ENCODE measurements at places on chromosomes 2 and 18. TPM values are rescaled to one million over a fixed set of nuclear protein-coding genes. Genes with fewer than 3 reads are reported as not detected.

GRCh38 chr18:46953195-46953594 lies 35.8 kb downstream of the KATNAL2 start:
- DNase-seq, result no peak
- no peaks in the 10 kb centered on the region for H3K36me3 ChIP-seq
- H3K4me1 ChIP-seq, result no peaks in the 10 kb centered on the region
- no peak overlapping the region for H3K4me3 ChIP-seq
- H3K27ac ChIP-seq, result no peak overlapping the region

- H3K27ac ChIP-seq, result no peak overlapping the region
- DNase-seq, result no peak
- H3K4me3 ChIP-seq, result no peak overlapping the region
- no peaks in the 10 kb centered on the region for H3K27me3 ChIP-seq
- no peaks in the 10 kb centered on the region for H3K4me1 ChIP-seq
These were observed 176.2 kb upstream of the HDAC4 start for GRCh38 chr2:239576784-239577685.

DNA sequence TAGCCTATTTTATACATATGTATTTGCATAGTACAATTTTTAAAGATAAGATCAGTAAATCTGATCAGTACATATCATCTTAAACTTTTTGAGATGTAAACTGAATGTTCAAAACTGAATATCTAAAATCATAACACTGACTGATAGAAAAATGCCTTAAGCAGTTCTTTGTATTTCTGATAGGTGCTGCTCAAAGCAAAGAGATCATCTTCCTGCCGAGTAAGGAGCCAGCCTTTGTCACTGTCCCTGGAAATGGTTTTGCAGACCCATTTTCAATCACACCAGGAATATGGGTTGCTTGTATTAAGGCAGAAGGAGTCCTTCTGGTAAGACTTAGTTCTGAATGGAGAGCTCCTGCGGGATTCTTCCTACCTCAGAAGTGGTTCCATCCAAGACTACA lies 135.0 kb downstream of the LAMA3 start:
- H3K27me3 ChIP-seq, result no peaks in the 10 kb centered on the region
- H3K4me3 ChIP-seq, result no peak overlapping the region
- no peaks in the 10 kb centered on the region for H3K4me1 ChIP-seq
- H3K27ac ChIP-seq, result no peak overlapping the region

DNA sequence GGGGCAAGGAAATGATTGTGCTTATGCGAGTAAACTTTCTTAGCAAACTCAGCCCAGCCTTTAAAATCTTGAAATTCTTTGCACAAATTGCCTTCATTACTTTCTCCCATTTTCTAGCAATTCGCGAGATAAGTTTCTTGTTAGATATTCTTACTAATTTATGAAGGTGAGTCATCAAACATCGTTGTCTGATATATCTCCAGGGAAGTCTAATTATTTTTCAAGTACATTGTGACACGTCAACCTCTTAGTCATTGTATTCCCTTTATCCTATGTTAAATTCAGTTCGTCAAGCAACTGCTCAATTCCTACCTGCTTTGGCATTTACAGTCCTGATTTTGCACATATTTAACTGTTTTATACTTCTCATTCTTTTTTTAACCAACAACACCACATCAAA lies 854.5 kb upstream of the CRIM1 start:
- H3K27ac ChIP-seq, result no peak overlapping the region
- H3K4me3 ChIP-seq, result no peak overlapping the region

DNA sequence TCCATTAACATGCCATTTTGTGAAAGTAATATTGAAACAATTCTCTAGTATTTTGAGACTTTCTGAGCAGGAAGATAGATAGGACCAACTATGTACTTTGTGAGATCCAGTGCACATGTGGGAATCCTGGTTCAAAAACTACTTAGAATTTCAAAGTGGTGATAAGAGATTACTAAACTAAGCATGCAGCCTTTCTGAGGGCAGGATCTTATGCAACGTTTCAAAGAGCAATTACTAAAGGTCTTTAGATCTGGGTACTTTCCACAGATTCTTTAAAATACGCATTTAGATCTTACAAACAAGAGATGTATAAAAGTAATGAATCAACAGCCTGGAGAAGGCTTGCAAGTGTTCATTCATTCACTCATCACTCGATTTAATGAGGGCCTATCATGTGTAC lies 124.4 kb upstream of the TRIB2 start:
- H3K4me1 ChIP-seq, result no peaks in the 10 kb centered on the region
- no peak overlapping the region for H3K4me3 ChIP-seq
- DNase-seq, result no peak
- H3K27me3 ChIP-seq, result no peaks in the 10 kb centered on the region

GRCh38 chr2:239956818-239957261 lies 68.3 kb downstream of the NDUFA10 start:
- no peaks in the 10 kb centered on the region for H3K4me1 ChIP-seq
- DNase-seq, result no peak
- H3K27me3 ChIP-seq, result no peaks in the 10 kb centered on the region
- no peak overlapping the region for H3K27ac ChIP-seq

DNA sequence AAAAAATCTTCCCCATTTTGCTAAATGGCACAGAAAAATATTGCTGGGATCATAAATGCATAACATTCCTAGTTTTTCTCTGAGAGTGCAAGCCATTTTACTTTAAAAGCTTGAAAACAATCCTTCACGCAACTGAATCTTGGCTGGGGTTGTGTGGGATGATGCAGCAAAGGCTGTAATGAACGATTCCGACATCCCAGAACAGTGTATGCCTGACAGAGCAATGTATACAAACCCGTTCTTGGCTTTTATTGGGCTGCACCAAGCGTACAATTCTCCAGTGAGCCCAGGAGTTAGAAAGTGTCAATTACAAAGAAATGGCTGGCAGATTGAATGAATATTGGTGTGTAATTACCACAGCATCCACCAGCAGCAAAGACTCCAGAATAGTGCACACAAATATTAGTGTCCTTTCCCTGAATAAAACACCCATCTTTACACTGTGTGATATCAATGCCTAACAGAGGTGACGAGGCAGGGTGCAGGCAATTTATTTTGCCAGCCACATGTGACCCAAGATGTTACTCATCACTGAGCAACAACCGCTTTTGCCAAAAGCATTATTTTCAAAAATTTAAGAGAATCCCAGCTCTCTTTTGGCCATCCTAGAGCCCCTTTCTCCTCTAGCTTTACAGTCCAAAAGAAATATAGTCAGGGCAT lies 578.6 kb upstream of the CHAC2 start:
- H3K36me3 ChIP-seq, result no peaks in the 10 kb centered on the region
- H3K27me3 ChIP-seq, result no peaks in the 10 kb centered on the region
- no peak for DNase-seq

- H3K27ac ChIP-seq, result no peak overlapping the region
- DNase-seq, result no peak
- no peaks in the 10 kb centered on the region for H3K36me3 ChIP-seq
- H3K4me3 ChIP-seq, result no peak overlapping the region
These were observed 270.0 kb downstream of the CYP26B1 start for GRCh38 chr2:71877636-71878035.

DNA sequence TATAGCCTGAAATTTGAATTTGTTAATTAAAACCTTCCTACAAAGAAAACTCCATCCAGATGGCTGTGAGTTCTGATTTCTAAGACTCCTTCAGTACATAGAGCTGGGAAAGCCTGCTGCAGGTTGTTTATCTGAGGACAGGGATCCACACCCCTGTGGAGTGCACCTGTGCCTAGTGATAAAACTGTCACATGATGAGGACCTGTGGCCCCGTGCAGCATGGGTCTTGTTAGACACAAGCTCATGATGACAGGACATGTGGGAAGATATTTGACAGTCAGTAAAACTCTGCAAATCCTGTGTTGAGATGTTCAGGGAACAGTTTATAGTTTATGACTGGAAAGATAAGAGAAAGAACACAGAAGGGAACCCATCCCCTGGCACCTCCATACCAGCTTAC lies 133.2 kb upstream of the TMEM18 start:
- H3K4me1 ChIP-seq, result no peaks in the 10 kb centered on the region
- no peak for DNase-seq
- H3K27ac ChIP-seq, result no peak overlapping the region
- H3K27me3 ChIP-seq, result no peaks in the 10 kb centered on the region
- H3K4me3 ChIP-seq, result no peak overlapping the region
- H3K36me3 ChIP-seq, result no peaks in the 10 kb centered on the region

DNA sequence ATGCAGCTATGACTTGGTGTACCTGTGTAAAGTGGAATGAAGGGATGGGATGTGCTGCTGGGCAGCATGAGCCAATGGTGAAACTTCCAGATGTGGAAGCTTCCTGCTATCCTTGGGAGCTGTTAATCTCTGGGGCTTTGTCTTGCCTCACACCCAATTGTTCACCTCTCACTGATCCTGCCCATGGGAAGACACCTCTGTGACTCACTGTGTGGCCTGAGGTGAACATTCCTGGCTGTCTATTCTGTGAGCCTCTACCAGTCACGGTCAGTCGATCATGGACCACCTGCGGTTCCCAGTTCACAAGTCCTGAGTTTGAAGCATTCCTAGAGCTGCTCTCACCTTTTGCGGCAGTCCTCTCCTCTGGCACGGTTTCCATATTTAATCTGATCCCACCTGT lies 12.1 kb downstream of the NEURL3 start:
- DNase-seq, result no peak
- no peak overlapping the region for H3K27ac ChIP-seq

GRCh38 chr2:240623531-240624010 lies 1.7 kb upstream of the GPR35 start:
- no peaks in the 10 kb centered on the region for H3K36me3 ChIP-seq
- H3K27me3 ChIP-seq, result no peaks in the 10 kb centered on the region
- H3K27ac ChIP-seq, result no peak overlapping the region
- H3K4me3 ChIP-seq, result no peak overlapping the region
- DNase-seq, result no peak
- H3K4me1 ChIP-seq, result peaks cover 2% of the 10 kb centered on the region

DNA sequence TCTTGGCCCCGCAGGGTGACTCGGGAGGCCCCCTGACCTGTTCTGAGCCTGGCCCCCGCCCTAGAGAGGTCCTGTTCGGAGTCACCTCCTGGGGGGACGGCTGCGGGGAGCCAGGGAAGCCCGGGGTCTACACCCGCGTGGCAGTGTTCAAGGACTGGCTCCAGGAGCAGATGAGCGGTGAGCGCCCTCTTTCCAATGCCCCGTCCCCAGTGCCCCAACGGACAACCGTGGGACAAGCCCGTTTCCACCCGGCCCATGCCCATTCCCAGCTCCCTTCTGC lies 2.6 kb upstream of the CHRND start:
- H3K27me3 ChIP-seq, result peaks cover 10% of the 10 kb centered on the region
- peaks cover 11% of the 10 kb centered on the region for H3K4me1 ChIP-seq
- DNase-seq, result no peak
- H3K36me3 ChIP-seq, result no peaks in the 10 kb centered on the region
- H3K27ac ChIP-seq, result no peak overlapping the region

DNA sequence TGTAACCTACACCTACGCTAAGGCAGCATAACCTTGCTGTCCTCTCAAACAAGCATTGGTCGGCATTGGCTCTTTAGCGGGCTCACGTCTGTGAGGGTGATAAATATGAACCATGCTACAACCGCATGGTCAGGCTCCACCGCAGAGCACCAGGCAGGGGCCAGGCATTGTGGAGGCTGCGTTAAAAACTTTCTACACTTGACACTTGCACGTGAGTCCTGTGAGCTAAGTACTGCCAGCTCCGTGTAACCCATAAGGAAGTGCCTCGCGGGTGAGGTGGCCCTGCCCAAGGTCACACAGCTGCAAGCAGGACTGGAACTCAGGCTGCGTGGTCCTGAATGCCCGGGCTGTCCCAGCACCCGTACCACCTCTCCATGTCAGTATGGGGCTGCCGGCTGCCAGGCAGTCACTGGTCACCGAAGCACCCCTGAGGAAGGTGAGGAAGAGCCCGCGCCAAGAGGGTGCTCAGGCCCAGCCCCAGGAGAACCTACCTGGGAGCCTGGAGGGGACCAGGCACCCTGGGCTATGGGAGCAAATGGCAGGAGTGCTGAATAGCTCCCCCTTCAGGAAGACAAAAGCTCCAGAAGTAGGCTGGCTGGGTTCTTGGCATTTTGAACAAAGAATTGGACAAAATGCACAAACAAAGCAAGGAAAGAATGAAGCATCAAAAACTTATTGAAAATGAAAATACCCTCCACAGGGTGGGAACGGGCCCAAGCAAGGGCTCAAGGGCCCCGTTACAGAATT lies 271.1 kb upstream of the RAB6C start:
- no peaks in the 10 kb centered on the region for H3K27me3 ChIP-seq
- H3K27ac ChIP-seq, result no peak overlapping the region
- H3K36me3 ChIP-seq, result no peaks in the 10 kb centered on the region
- DNase-seq, result no peak

DNA sequence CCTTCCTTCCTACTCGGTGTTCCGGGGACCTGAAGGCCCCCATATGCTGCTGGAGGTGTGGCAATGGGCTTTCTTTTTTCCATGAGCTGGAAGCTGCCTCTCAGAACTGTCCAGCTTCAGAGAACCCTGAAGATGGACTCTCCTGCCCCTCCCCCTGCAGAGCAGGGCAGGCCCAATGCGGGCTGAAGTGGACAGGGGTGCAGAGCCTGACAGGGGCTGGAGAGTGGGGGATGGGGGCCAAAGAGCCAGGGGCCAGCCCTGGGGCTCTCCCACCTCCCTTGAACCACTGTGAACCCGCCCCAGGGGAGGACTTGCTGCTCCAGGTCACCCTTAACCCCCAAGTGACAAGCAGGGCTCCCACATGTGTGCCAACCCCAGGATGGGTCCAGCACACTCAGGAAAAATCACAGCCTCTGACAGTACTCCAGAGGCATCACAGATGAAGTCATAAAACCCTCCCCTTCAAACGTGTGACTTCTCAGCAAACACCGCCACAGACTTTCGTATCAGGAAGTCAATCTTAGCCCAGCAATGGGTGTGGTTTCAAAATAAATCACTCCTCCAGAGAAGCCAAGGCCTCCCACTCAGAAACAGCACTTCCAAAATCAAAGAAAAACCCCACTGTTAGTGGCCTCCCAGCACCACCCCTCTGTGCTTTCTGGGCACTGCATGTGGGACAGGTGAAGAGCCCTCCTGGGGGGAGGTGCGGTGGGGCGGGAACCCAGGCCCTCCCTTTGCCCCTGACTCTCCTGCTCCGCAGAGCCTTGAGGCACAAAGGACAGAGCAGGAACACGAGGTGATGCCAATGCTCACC lies 135.8 kb downstream of the HDAC4 start:
- no peaks in the 10 kb centered on the region for H3K36me3 ChIP-seq
- H3K27ac ChIP-seq, result no peak overlapping the region
- no peaks in the 10 kb centered on the region for H3K27me3 ChIP-seq
- peak; percentile 27 for DNase-seq
- H3K4me3 ChIP-seq, result no peak overlapping the region

DNA sequence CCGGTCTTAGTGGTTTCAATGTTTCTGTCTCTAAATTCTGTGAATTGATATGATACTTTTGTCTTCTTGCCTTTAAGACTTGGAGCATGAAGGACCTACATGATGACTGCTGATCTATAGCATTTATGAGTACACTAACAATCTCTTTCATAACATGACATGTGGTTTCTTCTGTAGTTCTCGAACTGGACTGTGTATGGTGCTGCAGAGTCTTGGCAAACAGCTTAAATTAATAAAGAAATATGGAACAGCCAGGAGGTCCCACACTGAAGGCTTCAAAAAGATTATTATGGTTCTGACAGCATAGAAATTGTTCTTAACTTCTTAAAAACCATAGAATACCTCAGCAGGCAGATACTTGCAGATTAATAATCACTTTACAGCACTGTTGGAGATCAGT lies 145.0 kb downstream of the DCC start:
- DNase-seq, result no peak
- H3K27ac ChIP-seq, result no peak overlapping the region
- H3K4me1 ChIP-seq, result no peaks in the 10 kb centered on the region
- no peaks in the 10 kb centered on the region for H3K36me3 ChIP-seq

The LRRC30 gene
- not detected for total RNA-seq

The ZSWIM2 gene
- total RNA-seq, result not detected

The ATOH8 gene
- 37.7 TPM for total RNA-seq

The ADCYAP1 gene
- total RNA-seq, result 0.08 TPM

The MPP4 gene
- total RNA-seq, result not detected

The RAB27B gene
- total RNA-seq, result 0.33 TPM

The SLC1A4 gene
- 23.4 TPM for total RNA-seq

The RND3 gene
- 14.8 TPM for total RNA-seq

The L3MBTL4 gene
- total RNA-seq, result 15.0 TPM

The CABYR gene
- total RNA-seq, result 0.19 TPM

The UGT1A4 gene
- total RNA-seq, result 136 TPM

Measured in liver (tissue), 10 donors.